ENCODE measurements at places on chromosomes 3 and 15.

DNA sequence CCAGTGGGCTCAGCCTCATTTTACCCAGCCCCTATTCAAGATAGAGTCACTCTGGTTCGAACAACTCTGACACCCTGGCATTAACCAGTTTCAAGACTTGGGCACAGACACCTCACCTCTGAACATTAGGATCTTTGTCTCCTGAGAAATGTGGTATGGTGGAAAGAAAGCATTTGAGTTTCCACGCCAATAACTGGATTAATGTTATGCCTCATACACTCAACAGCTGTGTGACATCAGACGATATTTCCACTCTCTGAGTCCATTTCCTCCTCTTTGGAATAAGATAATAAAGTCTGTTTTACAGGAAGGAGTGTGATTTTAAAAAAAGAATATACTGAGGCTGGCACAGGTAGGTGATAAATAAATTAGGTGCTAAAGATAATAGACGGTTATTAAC is 121.3 kb upstream of the CHL1 start:
- no peak for DNase-seq

DNA sequence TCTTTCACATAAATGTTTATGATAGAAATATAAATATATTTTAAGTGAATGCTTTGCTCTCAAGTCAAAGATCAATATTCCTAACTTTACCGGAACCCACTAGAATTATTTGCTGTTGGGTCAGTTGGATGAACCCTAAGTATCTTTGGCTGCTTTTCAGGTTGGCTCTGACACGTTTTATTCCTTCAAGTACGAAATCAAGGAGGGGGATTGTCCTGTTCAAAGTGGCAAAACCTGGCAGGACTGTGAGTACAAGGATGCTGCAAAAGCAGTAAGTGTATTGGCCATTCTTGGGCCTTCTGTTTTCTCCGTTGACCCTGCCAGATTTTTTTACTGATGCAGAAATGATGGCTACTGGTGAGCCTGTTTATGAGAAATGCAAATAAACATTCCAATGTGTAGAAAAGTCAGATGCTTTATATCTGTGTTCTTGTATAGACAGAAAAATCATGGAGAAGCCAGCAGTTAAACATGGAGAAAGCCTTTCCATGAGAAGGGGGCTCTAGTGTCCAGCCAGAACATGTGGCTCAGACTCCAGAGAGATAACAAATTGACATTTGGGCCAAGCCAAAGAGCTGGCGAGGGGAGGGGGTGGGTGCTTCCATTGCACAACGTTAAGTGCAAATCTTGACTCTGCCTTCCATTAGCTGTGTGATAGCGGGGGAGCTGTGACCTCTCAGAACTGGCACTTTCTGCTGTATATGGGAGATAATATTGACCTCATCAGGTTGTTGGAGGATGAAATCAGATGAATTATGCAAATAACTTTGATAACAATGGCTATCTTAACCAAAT is 3.0 kb downstream of the KNG1 start:
- no peak for DNase-seq

DNA sequence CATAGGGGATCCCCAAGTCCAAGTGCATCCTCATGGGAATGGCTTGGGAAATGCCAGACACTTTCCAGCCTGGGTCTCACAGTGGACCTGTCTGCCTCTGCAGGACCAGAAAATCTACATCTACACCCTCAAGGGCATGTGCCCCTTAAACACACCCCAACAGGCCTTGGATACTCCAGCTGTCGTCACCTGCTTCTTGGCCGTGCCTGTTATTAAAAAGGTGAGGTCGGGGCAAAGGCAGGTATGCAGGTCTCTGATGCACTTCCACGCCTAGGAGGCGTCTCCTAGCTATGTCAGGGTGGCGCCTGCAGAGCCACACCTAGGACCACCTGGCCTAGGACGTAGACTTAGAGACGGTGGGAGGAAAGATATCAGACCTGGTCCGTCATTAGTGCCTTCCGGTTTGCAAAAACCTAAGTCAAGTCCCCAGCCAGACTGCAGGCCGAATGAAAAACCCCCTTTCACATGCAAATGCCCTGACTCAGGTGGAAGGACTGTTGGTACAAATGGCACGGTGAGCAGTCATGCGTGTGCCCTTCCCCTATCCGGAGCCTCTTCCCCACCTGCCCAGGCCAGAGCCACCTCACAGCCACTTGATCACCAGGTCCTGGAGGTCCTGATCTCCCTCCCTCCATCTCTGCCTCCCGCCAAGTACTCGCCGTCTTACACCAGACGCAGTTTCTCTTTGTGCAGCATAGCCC is 143.5 kb downstream of the LRRK1 start:
- no peak for DNase-seq

DNA sequence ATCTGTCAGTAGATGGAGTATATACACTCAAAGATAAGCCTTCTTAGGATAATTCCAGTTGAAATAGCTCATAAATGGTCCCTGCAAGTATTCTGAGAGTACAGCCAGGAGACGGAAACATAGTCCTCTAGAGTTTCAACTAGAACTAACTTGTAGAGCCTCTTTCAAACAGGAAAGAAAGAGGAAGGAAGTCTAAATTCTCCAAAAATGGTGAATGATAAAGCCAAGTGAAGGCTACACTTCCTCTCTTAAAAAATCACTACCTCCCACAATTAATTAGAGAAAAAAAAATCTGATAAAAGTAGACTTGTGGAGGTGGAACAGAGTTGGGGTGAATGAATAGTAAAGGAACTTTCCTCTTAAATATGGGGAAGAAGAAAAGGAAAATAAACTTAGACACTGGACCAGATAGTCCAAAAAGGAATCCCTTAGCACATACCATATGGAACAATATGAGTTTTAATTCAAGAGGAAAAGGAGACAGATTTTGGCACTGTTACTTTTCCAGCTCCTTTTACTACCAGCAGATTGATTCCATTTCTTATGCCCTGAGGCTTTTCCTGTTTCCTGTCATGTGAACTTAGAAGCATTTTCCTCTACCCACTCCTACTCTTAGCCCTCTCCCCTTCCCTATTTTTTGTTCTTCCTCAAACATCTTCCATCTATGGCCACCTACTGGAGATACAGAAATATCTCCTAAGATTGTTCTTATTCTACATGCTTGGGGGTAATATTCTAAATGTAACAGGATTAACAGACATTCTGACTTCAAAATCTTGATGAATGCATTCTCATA is 207.6 kb downstream of the CHST2 start:
- DNase-seq, result no peak

DNA sequence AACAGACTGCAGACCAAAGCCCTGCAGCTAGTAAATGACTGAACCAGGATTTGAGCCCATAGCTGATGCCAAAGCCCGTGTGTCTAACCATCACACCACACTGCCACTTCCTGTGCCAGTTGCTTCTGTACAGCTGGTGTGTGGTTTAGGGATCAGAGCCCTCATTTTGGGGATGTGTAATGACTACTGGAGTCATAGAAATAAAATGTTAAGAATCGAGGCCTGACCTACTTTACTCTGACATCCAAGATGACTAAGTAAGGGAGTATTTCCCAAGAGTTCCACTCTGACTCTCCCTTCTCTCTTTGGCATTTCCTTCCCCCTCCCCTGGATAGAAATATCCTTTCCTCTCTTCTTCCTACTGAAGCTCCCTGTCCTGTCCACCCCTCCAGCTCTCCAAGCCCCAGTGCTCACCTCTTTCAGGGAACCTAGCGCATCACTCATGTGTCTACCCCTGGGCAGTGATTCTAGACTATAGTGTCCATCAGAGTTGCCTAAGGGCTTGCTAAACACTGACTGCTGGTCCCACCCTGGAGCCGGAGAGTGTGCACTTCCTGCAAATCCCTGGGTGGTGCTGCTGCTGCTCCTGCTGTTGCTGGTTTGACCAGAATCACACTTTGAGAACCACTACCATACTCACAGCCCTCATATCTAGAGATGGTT is 53.8 kb downstream of the MGLL start:
- peak; percentile 98 for DNase-seq

DNA sequence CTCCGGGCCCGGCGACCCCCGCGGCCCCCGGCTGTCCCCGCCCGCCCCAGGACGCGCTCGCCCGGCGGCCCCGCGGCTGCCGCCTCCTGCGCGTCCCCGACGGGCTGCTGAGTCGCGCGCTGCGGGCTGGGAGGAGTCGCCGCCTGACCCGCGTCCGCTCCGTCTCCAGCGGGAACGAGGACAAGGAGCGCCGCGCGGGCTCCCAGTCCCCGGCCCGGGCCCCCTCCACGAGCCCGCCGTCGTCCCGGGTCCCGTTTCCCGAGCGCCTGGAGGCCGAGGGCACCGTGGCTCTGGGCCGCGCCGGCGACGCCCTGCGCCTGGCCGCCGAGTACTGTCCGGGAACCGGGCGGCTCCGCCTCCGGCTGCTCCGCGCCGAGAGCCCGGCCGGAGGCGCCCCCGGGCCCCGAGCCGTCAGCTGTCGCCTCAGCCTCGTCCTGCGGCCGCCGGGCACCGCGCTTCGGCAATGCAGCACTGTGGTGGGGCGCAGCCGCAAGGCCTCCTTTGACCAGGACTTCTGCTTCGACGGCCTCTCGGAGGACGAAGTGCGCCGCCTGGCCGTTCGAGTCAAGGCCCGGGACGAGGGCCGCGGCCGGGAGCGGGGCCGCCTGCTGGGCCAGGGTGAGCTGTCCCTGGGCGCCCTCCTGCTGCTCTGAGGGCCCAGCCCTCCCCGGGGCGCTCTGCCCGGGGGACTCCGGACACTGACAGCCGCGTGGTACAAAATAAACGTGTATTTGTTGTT is 1.5 kb downstream of the C2CD4A start:
- peak; percentile 48 for DNase-seq

GRCh38 chr3:45677033-45677446 is 12.2 kb upstream of the SACM1L start:
- peak; percentile 72 for DNase-seq

DNA sequence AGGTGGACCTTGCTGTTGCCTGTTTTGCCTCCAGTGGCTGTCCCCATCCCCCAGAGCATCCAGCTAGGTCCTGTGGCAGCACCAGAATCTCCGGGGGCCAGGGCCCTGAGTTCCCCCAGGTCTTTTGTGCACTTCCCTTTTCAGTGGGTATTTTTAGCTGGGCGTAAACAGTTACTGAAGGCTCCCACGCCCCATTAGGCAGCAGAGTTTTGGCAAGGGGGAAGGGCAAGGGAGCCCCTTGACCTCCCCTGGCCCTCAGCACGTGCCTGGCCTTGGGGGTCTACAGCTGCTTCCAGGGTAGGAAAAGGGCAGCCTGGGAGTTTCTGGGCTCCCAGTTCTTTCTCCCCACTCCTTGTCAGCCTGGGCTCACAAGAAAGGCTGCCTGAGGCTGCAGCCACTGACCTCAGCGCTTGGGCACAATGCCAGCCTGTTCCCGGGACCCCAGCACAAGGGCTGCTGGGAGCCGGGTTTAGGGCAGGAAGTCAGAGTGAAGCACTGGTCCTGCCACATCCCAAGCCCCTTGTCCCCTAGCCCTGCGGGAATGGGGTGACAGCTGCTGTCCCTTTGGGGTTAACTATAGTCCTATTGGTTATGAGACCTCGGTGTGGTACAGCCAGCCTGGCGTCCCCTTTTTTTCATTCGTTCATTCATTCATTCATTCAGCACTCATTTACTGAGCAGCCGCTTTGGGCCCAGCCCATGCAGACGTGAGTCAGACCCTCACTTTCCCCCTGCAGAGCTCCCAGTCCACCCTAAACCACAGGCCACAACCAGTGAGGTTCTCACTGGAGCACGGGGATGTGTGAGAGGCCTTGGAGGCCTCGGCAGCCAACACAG is 8.4 kb downstream of the CSK start:
- DNase-seq, result peak; percentile 94

GRCh38 chr3:99620077-99620767 is 18.2 kb upstream of the COL8A1 start:
- DNase-seq, result no peak

- DNase-seq, result no peak
These were observed 5.6 kb downstream of the SLC25A38 start for GRCh38 chr3:39388741-39389248.

GRCh38 chr3:189720736-189721417 is 89.7 kb downstream of the TP63 start:
- no peak for DNase-seq

DNA sequence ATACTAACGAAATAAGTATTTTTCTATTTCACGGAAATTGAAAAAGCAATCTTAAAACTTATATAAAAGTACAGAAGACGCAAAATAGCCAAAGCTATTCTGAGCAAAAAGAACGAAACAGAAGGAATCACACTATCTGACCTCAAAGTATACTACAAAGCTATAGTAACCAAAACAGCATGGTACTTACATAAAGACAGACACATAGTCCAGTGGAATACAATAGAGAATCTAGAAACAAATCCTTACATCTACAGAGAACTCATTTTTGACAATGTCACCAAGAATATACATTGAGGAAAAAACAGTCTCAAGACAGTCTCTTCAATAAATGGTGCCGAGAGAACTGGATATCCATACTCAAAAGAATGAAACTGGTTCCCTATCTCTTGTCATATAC is 246.0 kb downstream of the ISL2 start:
- no peak for DNase-seq

DNA sequence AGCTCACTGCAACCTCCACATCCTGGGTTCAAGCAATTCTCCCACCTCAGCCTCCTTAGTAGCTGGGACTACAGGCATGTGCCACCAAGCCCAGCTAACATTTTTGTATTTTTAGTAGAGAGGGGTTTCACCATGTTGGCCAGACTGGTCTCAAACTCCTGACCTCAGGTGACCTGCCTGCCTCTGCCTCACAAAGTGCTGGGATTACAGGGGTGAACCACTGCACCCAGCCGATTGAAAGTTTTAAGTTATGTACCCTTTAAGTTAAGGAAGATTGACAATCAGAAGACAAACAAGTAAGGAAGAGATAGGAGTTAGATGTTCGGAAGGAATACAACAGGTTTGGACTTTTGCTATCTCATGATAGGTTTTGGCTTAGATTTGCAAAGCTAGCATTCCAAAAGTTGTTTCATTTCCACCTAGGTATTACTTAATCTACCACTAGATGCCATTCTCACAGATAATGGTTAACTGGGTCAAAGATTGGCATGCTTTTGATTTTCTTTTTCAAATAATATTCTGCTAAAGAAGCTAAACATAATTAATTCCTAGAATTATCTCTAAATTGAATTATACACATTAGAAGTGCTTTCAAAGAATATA is 35.0 kb downstream of the GATM start:
- DNase-seq, result no peak

DNA sequence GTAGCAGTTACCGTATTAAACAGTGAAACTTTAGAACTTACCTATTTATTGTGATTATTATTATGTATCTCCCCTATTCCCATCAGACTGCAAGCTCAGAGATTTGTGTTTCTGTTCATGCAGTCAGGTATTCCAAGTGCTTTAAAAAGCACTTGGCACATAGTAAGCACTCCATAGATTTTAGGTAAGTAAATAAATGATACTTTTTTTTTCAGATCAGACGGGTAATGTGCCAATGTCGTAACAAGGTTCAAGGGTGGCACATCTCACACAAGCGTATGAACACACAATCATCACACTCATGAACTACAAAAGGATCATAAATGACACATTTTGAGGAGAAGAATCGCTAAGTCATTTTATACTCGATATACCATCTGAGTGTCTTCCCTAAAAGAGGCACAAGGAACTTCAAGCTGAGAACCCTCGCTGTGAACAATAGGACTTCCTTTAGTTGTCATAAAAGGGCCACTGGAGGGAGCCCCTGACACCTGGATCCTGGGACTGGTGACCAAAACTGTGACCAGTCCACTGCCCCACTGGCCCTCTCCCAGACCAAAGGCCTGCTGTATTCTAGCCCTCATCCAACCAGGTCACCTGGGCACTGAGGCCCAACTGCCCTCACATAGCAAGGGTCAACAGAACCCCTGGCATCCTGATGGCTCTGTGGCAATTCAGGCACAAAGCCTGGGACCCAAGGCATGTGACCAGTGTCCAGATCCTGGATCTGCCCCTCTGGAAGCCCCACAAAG is 32.1 kb downstream of the KIF9 start:
- DNase-seq, result peak; percentile 45

GRCh38 chr3:118597184-118597583 is 437.5 kb downstream of the IGSF11 start:
- no peak for DNase-seq

Data from fibroblast of lung (primary cell).